Vein endothelial cell (primary cell): ENCODE measurements at places on chromosomes 5 and 9. TPM values are rescaled to one million over a fixed set of nuclear protein-coding genes. Genes with fewer than 3 reads are reported as not detected.

OBP2B gene
- total RNA-seq, result not detected in 2 replicates

TMEM252 gene
- not detected in 2 replicates for total RNA-seq

SPINK1 gene
- total RNA-seq, result not detected in 2 replicates

DIRAS2 gene
- not detected in 2 replicates for total RNA-seq

SPATA6L gene
- 2.6 and 3.1 TPM in 2 replicates for total RNA-seq

PHF24 gene
- not detected in 2 replicates for total RNA-seq

EGR1 gene
- 0.48 and 0.98 TPM in 2 replicates for total RNA-seq

PCDHGC5 gene
- total RNA-seq, result 1.3 and 1.4 TPM in 2 replicates

PLK2 gene
- 702 and 1,236 TPM in 2 replicates for total RNA-seq

NIPSNAP3A gene
- total RNA-seq, result 53.6 and 54.9 TPM in 2 replicates

ESM1 gene
- 181 and 274 TPM in 2 replicates for total RNA-seq

IFNK gene
- total RNA-seq, result not detected in 2 replicates

FBXO38 gene
- total RNA-seq, result 53.9 and 72.4 TPM in 2 replicates

TRIM23 gene
- total RNA-seq, result 13.9 and 14.4 TPM in 2 replicates

WNT8A gene
- total RNA-seq, result under 0.01 TPM in 1 of 2 replicates, not detected in the other

GADD45G gene
- total RNA-seq, result not detected in 2 replicates
